ENCODE measurements at places on chromosomes 13 and 19.

DNA sequence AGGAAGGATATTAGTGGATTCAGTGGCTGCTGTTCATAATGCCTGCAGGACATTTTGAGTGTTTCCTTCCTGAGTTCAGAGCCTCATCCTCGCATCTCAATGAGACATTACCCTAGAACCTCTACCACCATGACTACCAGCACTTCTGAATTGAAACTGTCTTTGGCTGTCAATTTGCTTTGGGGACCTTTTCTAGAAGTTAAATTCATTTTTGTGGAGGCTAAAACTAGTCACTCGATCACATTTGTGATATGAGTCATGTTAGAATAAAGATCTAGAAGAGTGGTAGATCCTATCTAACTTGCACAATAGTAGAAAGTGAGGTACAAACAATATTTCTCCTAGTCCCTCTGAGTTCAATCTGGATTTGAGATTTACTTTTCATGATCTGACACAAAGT lies 124.9 kb downstream of the KCNRG start:
- peaks cover 63% of the 10 kb centered on the region for H3K27me3 ChIP-seq
- H3K4me3 ChIP-seq: no peak overlapping the region
- peaks cover 8% of the 10 kb centered on the region for H3K4me1 ChIP-seq
- no peaks in the 10 kb centered on the region for H3K36me3 ChIP-seq
- no peak for DNase-seq

DNA sequence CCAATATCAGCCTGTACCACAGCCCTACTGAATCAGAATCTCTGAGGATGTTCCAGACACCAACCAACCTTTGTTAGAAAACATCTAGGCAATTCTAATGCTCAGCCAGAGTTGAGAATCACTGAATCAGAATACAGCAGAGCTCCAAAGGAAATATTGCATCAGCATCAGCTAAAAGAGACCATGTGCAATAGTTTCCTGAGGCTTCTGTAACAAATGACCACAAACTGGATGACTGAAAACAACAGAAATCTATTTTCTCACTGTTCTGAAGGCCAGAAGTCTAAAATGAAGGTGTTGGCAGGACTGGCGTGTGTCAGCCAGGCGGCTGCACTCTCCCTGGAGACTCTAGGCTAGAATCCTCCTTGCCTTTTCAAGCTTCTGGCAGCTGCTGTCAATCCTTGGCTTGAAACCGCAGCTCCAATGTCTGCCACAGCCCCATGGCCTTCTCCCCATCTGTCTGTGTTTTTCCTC lies 1.2 kb upstream of the DCT start:
- H3K27ac ChIP-seq: no peak overlapping the region
- H3K27me3 ChIP-seq: peaks cover 2% of the 10 kb centered on the region
- H3K4me1 ChIP-seq: no peaks in the 10 kb centered on the region
- no peaks in the 10 kb centered on the region for H3K36me3 ChIP-seq
- H3K4me3 ChIP-seq: no peak overlapping the region

DNA sequence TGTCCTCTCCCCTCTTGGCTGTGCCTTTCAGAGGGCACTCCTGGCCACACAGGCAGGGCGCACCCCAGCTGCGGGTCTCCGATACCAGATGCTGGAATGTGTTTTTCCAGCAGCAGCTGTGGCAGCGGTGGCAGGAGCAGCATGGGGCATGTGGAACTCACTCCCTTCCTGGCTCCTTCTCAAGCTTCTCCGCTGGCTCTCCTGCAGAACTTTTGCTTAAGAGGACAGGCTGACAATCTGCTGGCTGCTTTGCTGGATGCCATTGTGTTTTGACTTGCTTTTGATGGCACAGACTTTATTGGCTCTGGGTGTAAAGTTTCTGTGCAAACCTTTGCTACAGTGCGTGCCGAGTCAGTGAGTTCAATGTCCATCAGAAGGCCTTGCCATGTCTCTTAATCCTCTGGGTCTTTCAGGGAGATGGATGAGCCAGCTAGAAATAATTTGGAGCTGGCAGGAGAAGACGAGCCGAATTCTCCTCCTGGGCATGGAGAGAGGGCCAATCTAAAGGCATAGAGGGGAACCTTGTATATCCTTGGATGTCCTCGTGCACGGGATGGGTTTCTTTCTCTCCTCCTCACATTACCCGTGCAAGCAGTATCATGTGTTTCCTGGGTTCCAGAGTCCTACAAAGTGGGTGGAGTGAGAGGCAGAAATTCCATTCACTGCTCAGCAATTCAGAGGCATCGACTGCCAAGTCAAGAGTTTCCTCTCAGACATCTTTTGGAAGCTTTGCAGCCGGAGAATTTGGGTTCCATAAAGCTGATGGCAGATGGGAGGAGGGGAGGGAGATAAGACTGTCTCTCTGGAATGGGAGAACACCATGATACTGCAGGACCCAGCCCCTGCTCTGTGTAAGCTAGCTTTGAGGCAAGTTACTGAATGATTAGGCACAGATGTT lies 231.2 kb downstream of the FGF9 start:
- no peaks in the 10 kb centered on the region for H3K27me3 ChIP-seq
- DNase-seq: no peak
- H3K27ac ChIP-seq: no peak overlapping the region
- H3K4me1 ChIP-seq: no peaks in the 10 kb centered on the region
- no peaks in the 10 kb centered on the region for H3K36me3 ChIP-seq

- no peaks in the 10 kb centered on the region for H3K36me3 ChIP-seq
- peaks cover 18% of the 10 kb centered on the region for H3K27me3 ChIP-seq
- peaks cover 7% of the 10 kb centered on the region for H3K4me1 ChIP-seq
- no peak overlapping the region for H3K4me3 ChIP-seq
These were observed 51.2 kb upstream of the SHKBP1 start for GRCh38 chr19:40525234-40526051.

GRCh38 chr13:102128216-102128810 lies 273.5 kb downstream of the FGF14 start:
- no peaks in the 10 kb centered on the region for H3K4me1 ChIP-seq
- no peaks in the 10 kb centered on the region for H3K36me3 ChIP-seq
- no peak for DNase-seq
- no peak overlapping the region for H3K4me3 ChIP-seq

DNA sequence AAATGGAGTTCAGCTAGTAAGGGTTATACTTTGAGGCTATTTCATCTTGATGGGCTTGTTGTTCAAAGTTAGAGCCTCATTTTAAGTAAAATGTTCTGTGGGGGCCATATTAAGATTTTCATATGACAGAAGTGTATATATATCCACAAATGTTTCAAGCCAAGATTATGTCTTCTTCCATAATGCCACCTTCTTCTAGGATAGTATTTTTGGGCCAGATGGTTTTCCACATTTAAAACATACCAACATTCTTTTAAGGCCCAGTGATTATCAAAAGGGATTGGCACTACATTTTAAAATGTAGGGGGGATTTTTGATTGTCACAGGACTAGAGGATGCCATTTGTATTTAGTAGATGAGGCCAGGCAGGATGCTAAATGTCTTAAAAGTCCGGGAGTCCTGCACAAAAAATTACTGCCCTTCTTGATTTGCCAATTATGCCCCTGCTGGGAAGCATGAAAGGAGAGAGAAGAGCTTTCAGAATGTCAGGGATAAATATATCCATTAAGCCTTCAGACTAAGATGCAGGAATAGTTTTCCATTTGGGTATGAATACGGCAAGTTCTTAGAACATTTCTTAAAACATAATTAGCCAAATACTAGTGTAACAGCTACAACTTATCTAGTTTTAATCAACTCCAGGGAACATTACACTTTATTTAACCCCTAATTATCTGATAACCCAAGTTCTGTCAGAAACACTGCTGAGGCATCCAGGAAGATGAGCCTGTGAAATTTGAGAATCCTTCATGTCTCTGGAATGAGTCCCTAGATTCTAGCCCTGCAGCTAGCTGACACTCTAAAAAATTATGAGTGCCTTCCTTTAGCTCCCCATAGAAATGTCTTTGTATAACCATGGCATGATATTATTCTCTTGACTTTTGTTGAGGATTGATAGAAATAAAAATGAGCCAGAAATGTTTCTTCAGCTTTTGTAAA lies 34.0 kb downstream of the ITM2B start:
- no peaks in the 10 kb centered on the region for H3K27me3 ChIP-seq
- H3K4me1 ChIP-seq: peaks cover 24% of the 10 kb centered on the region
- no peak overlapping the region for H3K4me3 ChIP-seq
- peaks cover 37% of the 10 kb centered on the region for H3K36me3 ChIP-seq

DNA sequence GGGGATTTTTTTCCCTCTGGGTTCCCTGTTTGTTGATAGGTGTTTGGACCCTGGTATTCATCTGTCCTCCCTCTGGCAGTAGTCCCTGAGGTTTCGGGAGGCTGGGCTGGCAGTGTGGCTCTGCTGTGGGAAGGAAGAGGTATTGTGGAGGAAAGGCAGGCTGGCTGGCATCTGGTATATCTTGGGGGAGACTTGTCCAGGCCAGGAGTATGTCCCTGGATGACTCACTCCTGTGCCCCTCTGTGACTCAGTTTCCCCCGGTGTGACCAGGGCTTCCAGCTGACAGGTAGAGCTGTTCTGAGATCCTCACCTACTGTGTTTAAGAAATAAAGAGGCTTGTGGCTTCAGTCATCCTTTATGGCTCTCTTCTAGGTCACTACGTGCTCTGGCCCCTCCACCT lies 14.2 kb upstream of the ZNF492 start:
- H3K27me3 ChIP-seq: no peaks in the 10 kb centered on the region
- H3K4me3 ChIP-seq: no peak overlapping the region
- H3K36me3 ChIP-seq: no peaks in the 10 kb centered on the region
- H3K27ac ChIP-seq: no peak overlapping the region

- H3K27me3 ChIP-seq: peaks cover 27% of the 10 kb centered on the region
- no peaks in the 10 kb centered on the region for H3K4me1 ChIP-seq
- no peak for DNase-seq
- H3K4me3 ChIP-seq: no peak overlapping the region
These were observed 37.9 kb upstream of the UBAC2 start for GRCh38 chr13:99162567-99163361.

DNA sequence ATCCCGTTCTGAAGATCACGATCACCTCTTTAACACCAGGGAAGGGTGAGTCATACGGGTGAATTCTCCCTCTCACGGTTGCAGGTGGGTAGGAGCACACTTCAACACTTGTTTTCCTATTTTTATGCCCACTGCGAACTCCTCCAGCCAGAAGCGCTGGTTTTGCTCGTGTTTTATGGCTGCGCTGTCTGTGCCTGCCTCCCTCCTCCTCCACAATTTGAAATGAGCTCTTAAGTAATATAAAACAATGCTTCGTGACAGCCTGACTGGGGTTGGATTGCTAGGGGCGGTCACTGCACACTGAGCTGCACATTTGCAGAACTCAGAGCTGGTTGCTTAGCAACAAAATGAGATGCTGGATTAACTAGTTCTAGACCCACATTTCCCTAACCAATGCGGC lies 12.9 kb downstream of the CCDC70 start:
- no peak overlapping the region for H3K27ac ChIP-seq
- no peak for DNase-seq
- peaks cover 16% of the 10 kb centered on the region for H3K27me3 ChIP-seq
- peaks cover 5% of the 10 kb centered on the region for H3K4me1 ChIP-seq
- H3K4me3 ChIP-seq: no peak overlapping the region

Measured in activated T-helper 1 cell treated with anti-CD3 and anti-CD28 coated beads, Interleukin-12 subunit alpha, Interleukin-12 subunit beta, Interleukin-2, Interleukin-4 antibody, amounts not matched to agents 30 ng/mL and 10 ng/mL and 1 ng/mL, durations not matched to agents 14 hours and 24 hours and 36 hours (primary cell).